ENCODE measurements at places on chromosomes 1 and 21.

DNA sequence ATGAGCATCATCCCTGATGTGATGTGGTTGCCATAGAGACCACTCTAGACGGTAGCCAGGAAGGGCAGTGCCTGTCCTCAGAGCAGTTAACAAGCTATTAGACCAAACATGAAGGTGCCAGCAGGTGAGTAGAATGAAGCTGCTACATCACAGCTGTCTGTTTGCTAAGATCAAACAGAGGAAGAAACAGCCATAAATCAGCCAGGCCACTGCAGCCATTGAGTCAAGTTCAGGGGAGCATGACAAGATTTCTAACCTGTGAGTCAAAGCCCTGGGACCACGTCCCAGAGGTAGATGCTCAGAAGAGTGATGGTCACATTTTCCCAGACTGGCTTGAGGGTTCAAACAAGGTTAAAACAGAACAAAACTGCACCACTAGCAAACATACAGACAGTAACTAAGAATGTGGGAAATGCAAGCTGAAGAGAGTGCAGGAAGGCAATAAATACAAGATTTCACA, 450.6 kb upstream of the DAB1 start:
- no peak for DNase-seq

DNA sequence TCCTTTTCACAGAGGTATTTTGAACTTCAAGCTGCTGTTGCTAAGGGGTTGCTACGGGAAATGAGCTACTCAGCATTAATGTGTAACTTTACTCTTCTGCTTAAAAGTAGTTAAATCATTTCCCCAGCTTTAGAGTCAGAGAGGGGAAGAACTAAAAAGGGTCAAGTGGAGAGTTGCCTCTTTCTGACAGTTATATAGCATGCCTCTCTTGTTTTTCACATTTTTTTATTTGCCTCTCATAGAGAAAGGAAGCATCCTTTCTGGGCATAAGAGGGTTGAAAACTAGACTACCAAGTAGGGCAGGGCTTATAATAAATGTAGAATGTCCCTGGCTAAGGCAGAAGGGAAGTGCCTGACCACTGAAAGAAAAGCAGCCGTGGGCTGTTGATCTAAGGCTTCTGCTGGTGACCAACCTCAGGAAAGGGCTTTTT, 10.1 kb upstream of the ELAVL4 start:
- DNase-seq, result no peak

GRCh38 chr1:117030271-117030877, 28.8 kb downstream of the CD101 start:
- DNase-seq, result no peak

- no peak for DNase-seq
These were observed 14.6 kb upstream of the UMODL1 start for GRCh38 chr21:42056468-42056867.

GRCh38 chr1:194175251-194175650, 988.8 kb upstream of the B3GALT2 start:
- DNase-seq, result no peak

DNA sequence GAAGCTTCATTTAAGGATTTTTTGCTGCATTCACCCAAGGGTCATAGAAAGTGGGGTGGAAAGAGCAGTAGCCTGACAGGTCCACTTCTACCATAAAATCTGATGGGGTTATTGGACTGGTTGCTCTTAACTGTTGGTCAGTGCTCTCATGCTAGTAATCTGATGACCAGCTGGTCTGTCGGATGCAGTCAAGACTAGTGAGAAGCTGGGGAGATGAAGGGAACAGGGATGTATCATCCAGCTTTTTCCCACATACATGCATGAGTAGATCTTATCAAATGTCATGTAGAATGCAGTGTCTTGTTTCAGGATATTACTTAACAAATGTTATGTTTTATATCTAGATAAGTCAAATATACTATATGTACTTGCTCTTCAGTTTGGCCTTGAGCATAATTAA, 11.1 kb downstream of the ATP1B1 start:
- no peak for DNase-seq

GRCh38 chr1:185920602-185921001, 186.4 kb downstream of the HMCN1 start:
- no peak for DNase-seq

DNA sequence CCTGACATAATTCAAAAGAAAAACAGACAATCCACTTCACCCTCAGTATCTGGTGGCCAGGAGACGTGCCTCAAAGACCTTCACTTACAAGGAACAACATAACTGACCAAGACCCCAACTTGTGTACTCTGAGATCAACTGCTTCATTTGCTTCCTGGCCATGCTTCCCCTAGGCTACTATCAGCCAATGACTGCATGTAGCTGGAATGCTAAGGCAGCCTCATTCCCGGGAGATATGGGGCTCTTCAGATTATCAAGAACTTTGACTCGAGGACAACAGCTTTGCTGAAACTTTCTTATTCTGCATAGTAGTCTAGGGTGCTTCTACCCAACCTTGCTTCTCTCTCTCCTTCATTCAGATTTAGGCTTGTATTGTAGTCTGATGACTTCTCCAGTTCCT, 11.7 kb upstream of the UCK2 start:
- DNase-seq, result no peak
